Activated T-cell treated with anti-CD3 and anti-CD28 coated beads for 4 hours (primary cell): ENCODE measurements at places on chromosomes 2 and 18.

GRCh38 chr2:11018651-11019185 is 107.0 kb downstream of the KCNF1 start:
- DNase-seq: no peak

GRCh38 chr18:11883153-11883552 is 25.0 kb downstream of the MPPE1 start:
- DNase-seq: no peak

DNA sequence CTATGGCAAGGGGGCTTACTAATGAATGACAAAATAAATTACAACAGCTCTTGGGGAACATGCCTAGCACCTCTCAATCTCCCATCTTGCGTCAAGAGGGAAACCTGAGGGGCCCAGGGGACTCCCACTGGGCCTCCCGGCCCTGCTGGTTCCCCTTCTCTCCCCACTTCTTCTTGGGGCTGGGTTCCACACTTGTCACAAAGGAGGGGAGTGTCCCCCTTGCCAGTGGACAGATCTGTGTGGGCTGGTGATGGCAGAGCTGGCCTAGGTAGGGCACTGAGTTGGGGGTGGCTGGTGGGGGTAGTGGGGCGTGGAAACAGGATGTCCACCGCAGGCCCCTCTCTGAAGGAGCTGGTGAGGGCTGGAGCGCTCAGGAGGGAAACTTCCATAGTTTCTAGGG is 184.0 kb upstream of the HAAO start:
- no peak for DNase-seq

- no peak for DNase-seq
These were observed 91.2 kb upstream of the CCDC195 start for GRCh38 chr2:224807153-224807964.

DNA sequence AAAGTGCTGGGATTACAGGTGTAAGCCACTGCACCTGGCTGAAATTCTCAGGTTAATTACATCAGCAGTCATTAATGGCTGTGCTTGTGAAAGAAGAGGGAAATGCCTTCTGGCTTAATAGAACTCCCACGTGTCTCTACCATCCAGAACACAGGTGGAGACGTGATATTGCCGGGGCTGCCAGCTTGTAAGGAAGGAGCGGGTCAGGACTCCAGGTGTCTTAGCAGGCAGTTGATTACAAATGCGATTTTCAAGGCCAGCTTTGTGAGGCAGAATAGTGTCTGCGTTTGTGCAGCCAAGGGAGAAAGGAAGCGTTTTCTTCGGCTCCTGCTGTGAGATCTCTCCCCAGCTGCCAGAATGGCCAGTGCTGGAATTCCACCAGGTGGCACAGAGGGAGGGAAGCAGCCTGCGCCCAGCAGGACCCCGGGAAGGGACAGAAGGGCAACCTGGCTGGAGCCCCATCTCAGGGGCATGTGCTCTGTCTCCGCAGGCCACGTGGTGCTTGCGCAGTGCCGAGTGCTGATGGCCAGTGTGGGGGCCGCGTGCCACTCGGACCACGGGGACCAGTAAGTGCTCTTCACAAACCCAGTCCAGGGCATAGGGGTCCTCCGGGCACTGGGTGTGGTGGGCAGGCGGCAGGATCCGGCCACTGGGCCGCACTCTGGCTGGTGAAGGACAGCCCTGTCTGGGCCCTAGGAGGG is 3.7 kb upstream of the ESPNL start:
- DNase-seq: no peak

- DNase-seq: no peak
These were observed 112.4 kb upstream of the UPP2 start for GRCh38 chr2:157989227-157989626.

GRCh38 chr2:6664332-6665061 is 201.2 kb downstream of the CMPK2 start:
- no peak for DNase-seq

DNA sequence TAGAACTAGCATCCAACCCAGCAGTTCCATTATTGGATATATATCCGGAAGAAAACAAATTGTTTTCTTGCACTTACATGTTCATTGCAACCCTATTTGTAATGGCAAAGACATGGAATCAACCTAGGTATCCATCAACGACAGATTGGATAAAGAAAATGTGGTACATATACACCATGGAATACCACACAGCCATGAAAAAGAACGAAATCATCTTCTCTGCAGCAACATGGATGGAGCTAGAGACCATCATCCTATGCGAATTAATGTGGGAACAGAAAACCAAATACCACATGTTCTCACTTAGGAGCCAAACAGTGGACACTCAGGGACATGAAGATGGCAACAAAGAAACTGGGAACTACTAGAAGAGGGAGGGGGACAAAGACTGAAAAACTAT is 352.7 kb downstream of the CDH2 start:
- no peak for DNase-seq

DNA sequence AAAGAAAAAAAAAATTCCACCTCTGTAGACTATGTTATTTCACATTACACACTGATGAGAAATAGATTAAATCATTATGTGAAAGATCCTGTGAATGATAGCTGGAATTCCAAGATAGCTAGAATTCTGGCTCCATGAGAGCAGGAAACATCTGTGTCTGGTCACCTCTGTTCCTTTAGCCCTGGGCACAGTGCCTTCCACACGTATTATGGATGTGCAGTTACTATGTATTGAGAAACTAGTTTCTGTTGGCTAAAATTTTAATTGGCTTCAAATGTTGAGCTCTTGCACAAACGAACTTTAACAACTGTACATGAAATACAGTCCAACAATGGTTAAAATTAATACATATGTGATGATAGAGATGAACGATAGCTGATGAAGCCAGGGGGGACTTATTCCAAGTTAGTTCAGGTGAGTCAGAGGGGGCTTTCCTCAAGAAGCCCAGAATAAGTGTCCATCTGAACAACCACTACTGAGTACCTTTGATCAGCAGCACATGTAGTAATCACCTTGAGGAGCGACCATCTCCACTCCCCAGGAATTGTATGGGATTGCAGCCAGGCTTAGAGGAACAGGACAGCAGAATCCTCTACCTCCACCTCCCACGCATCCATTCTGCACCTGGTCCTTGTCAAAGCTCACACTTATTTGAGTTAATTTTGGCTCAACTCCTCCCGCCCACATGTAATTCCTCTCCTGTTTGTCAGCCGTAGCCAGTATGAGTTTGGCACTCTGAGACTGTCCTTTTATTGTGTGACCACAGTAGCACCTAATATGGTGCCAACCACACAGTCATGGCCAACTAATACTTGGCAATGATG is 68.6 kb downstream of the NABP1 start:
- DNase-seq: no peak

DNA sequence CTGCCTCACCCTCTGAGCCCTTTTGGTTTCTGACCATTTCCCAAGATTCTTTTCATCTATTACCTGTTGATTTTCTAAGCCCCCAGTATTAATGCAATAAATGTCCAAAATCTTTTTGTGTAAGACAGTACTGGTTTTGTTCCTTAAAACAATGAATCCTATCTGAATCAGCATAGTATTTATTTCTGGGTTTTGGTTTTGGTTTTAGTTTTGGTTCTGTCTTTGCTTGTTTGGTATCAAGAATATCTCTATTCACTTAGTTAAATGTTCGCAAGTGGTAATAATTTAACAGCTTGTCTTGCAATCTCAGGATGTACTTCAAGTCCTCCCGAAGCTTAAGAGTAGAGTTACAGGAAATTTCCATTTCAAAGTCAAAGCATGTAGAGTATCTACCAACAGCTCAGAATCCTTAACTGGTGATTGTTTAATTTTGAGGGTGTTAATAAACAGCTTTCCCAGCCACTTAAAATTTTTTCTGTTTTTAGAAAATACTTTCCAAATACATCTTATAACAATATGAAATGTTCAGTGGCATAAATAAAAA is 67.7 kb upstream of the NEDD4L start:
- DNase-seq: no peak

- no peak for DNase-seq
These were observed 11.0 kb downstream of the AQP12A start for GRCh38 chr2:240702640-240703011.

DNA sequence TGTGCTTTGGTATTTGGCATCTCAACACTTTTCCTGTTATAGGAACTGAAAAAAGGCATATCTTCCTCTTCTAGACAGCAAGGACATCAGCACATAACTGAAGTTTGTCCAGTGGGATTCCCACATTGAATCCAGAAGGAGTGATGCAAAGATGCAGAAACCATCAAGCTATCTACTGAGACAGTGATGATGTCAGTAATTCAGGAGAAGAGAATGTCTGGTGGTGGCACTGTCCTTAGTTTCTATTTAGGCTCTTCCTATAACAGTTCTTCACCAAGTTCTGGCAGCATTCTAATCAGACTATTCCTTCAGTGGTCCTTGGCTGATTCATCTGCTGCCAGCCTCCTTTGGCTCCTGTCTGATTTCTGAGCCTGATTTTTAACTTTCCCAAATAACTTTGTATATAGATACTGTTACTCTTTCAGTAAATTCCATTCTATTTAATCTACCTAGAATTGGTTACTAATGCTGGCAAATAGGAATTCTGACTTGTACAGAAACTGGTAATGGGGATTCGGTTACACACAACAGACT is 56.6 kb upstream of the AGPS start:
- no peak for DNase-seq

- DNase-seq: no peak
These were observed 25.9 kb upstream of the GPR45 start for GRCh38 chr2:105215586-105216192.

DNA sequence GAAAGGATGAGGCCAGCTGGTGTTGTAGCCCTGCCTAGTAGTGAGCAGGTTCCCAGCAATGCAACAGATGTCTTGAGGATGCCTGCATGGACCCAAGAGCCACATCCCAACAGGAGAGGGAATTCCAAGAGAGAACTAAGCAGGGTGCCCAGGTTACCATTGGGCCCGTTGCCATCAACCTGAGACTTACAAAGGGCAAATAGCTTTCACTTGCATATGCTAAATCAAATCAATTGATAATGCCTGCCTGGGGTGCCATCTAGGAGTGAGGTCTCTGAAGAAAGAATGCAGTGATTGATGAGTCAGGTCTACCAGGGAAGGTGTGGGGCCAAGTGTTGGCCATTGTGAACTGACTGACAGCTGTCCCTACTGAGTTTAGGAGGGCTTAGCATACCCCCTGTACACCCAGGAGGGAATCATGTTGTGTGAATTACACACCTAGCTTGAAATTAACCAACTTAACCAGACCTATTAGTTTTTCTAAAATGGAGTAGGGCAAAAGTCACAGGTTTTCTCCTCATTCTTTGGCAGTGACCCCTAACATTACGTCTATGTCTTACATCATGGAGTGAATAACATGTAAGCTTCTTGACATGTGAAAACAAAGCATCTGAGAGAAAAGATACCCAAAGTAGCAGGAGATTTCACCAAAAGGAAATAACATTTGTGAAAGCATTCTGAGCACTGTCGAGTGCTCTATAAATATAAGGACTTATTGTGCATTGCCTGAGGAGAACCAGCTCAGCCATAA is 32.3 kb downstream of the FHOD3 start:
- no peak for DNase-seq

GRCh38 chr18:5770176-5770575 is 125.1 kb downstream of the TMEM200C start:
- no peak for DNase-seq

GRCh38 chr2:218859556-218859987 is at the start of gene WNT6:
WNT6 (plus strand) TSS chr2:218859805; CDS start chr2:218860038, 233 bp downstream.
- DNase-seq: no peak

GRCh38 chr2:200159357-200159707 is 147.2 kb upstream of the SPATS2L start:
- DNase-seq: no peak

GRCh38 chr2:220152281-220152935 is 525.0 kb downstream of the SLC4A3 start:
- no peak for DNase-seq

DNA sequence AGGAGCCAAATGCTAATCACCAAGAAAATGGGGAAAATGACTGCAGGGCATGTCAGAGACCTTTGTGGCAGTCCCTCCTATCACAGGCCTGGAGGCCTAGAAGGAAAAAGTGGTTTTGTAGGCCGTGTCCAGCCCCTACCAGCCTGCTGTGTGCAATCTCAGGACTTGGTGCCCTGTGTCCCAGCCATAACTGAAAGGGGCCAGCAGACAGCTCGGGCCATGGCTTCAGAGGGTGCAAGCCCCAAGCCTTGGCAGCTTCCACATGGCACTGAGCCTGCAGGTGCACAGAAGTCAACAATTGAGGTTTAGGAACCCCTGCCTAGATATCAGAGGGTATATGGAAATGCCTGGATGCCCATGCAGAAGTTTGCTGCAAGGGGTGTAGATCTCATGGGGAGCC is 391.2 kb upstream of the FSIP2 start:
- DNase-seq: no peak

DNA sequence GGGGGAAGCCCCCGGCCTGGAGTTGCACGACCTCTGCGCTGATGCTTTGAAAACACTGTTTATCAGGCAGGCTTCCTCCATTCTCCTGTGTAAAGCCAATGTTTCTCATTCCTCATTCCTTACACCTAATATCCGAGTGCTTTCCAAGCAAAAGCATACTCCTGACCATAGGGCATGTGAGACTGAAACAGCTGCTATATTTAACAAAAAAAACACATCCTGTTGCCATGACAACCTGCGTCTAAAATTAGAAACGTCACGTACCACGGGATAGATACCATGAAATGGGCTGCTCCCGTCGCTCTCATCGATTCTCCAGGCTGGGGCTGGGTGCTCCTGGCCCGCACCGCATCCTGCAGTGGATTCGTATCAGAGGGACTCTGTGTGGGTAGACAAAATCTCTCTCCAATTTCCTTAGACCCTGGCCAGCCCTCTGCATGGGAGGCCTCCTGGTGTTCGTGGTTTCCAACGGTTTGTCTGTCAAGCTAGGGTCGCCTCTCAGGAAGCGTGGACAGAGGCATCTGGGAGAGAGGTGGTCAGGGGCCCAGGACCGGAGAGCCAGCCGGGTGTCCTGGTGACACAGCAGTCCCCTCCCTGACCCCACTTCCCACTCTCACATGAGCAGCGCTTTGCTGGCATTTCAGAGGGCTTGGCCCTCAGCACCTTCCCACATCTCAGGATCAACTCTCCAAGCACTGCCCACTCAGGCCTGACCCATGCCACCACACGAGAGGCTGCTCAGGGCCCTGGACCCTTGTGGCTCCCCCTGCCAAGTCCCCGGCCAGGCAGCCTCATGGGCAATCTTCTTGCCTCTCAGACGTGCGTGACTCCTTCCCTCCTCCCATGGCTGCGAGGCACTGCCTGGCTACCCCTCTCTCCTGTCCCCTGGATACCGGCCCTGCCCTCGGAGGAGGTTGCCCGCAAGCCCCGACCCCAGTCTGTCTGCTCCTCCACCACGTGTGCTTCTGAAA is 268.1 kb downstream of the NDUFA10 start:
- no peak for DNase-seq

DNA sequence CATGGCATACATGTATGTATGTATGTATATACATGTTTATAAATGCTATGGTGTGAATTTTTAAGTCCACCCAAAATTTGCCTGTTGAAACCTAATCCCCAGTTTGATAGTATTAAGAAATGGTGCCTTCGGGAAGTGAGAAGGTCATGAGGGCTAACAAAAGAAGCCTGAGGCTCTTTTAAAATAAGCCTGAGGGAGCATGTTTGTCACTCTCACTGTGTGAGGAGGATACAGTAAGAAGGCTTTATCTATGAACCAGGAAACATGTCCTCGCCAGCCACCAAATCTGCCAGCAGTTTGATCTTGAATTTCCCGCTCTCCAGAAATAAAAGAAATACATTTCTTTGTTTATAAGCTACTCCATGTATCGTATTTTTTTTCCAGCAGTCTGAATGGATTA is 163.0 kb upstream of the LINC00305 start:
- DNase-seq: no peak

GRCh38 chr2:228135300-228135699 is 46.2 kb downstream of the SPHKAP start:
- no peak for DNase-seq
